ENCODE measurements at places on chromosomes 3 and 15.

GRCh38 chr3:130939753-130940152, 45.9 kb downstream of the ATP2C1 start:
- no peak for DNase-seq

DNA sequence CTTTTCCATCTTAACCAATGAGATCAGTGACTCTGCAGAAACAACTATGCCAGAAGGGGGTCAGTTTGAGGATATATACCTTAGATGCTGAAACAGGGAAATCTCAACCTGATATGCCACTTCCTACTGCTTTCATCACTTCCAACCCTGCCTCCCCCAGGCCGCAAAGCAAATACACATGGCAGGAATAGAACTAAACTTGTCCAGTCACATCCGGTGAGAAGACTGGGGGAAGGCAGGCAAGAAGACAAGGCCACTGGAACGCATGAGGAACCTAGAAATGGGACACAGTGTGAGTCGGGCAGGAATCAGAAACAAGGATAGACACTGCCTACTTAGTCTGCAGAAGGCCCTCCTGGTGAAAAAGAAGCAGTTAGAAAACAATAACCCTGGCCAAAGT, 90.6 kb downstream of the MYO5A start:
- DNase-seq = no peak

DNA sequence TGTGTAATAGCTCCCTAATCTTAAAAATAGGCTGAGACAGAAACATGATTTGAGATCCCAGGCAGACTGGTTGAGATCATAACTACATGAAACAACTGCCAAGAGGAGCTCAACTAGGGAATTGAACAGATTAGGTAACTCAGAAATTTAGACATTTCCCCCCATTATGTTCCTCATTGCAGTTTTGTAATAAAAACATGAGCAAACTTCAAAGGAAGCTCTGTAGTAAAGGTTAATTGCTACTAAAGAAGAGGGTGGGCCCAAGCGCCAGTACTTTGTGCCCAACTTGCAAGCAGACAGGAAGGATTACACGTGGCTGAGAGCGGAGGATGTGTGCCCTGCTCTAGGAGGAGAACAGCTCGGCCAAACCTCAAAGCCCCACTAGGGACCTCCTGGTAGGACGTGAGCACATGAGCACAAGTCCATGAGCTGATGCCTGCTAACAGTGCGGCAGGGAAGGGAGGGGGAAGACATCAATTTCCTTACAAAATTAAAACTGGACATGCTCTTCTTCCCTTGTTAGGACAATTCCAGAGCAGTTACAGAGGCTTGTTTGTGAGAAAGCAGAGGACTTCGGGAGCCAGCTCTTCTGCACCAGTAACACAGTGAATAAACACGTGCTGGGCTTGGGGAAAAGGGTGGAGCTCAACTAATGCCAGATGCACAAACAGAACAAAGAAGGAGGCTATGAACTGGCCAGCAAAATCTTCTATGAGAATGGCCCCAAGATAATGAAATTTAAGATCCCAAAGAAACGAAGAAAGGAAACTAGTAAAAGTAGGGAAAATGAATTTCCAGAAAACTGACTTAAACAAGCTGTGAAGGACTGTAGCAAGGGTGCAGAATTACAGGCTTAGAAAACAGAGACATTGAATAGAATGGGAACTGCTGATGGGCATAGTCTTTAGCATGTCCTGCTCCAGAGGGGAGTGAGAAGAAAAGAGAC, 275.5 kb downstream of the MECOM start:
- DNase-seq = no peak

DNA sequence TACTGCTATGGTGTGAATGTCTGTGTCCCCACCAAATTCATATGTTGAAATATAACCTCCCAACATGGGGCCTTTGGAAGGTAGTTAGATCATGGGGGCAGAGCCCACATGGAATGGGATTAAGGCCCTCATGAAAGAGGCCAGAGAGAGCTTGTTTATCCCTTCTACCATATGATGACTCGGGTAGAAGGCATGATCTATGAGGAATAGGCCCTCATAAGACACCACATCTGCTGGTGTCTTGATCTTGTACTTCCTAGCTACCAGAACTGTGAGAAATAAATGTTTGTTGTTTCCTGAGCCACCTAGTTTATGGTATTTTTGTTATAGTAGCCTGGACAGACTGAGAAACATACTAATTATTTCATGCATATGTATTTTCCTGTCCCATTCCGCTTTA, 51.9 kb downstream of the WWTR1 start:
- DNase-seq = no peak
